T-helper 17 cell (primary cell): ENCODE measurements at places on chromosomes 13 and 19. TPM values are rescaled to one million over a fixed set of nuclear protein-coding genes. Genes with fewer than 3 reads are reported as not detected.

ZNF726 gene
- total RNA-seq, result 2.8 TPM

ZNF230 gene
- total RNA-seq, result 2.6 TPM

ZNF471 gene
- 0.23 TPM for total RNA-seq

- no peak for DNase-seq
- no peak overlapping the region for H3K27ac ChIP-seq
These were observed 994 bp downstream of the CCDC194 start for GRCh38 chr19:17393002-17393401.

DNA sequence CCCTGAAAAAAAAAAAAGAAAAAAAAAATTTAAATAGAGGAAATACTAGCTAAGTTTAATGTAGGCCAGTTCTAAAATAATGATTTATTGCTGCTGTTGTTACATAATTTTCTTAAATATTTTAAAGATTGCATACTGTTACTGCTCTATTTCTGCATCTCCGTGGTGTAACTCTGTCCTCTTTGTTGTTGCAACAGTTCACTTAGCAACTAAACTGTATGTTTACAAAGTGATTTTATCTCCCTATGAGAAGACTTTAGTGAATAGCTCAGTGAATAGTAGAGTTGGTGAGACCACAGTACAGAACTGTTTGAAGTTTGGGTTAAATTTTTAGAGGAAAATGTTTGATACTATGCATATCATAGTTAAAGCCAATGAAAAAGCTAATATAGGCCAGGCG, 19.4 kb downstream of the BRCA2 start:
- no peak overlapping the region for H3K4me3 ChIP-seq
- H3K27me3 ChIP-seq, result no peaks in the 10 kb centered on the region
- DNase-seq, result no peak
- H3K4me1 ChIP-seq, result no peaks in the 10 kb centered on the region
- no peak overlapping the region for H3K27ac ChIP-seq

GRCh38 chr19:40322951-40323615, 25.1 kb downstream of the C19orf47 start:
- peaks cover 9% of the 10 kb centered on the region for H3K36me3 ChIP-seq
- DNase-seq, result no peak
- H3K27me3 ChIP-seq, result no peaks in the 10 kb centered on the region
- no peak overlapping the region for H3K27ac ChIP-seq
- H3K4me3 ChIP-seq, result no peak overlapping the region
- peaks cover 5% of the 10 kb centered on the region for H3K4me1 ChIP-seq

- H3K4me3 ChIP-seq, result no peak overlapping the region
- no peaks in the 10 kb centered on the region for H3K4me1 ChIP-seq
- DNase-seq, result no peak
- H3K27ac ChIP-seq, result no peak overlapping the region
- no peaks in the 10 kb centered on the region for H3K36me3 ChIP-seq
These were observed 67.8 kb upstream of the CSNK1A1L start for GRCh38 chr13:37173214-37173613.
